Renal cortex interstitium (tissue), 15 donors: ENCODE measurements at places on chromosomes 7 and 10. TPM values are rescaled to one million over a fixed set of nuclear protein-coding genes. Genes with fewer than 3 reads are reported as not detected.

The ENTPD1 gene
- polyA plus RNA-seq = 18.1 TPM

The GLRX3 gene
- 88.1 TPM for polyA plus RNA-seq

The AGR2 gene
- polyA plus RNA-seq = 59.1 TPM

The POU6F2 gene
- polyA plus RNA-seq = 0.35 TPM

The TMEM225B gene
- 2.0 TPM for polyA plus RNA-seq

The PRTFDC1 gene
- 41.3 TPM for polyA plus RNA-seq

DNA sequence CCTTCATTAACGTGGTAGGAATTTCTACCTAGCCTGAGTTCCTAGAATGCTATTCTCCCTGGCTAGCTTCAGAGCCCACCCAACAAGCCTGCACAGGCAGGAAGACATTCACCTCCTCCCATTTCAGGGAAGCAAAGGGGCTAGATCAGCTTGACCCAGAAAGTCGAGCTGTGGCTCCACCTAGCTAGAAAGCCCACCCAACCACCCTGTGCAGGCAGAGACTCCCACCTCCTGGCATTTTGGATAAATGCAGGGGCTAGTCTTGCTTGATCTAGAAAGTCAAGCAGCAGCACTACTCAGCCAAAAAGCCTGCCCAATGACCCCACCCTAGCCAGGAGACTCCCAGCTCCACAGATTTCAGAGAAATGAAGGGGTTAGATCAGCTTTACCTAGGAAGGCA, 479.5 kb downstream of the SDK1 start:
- no peak for DNase-seq

DNA sequence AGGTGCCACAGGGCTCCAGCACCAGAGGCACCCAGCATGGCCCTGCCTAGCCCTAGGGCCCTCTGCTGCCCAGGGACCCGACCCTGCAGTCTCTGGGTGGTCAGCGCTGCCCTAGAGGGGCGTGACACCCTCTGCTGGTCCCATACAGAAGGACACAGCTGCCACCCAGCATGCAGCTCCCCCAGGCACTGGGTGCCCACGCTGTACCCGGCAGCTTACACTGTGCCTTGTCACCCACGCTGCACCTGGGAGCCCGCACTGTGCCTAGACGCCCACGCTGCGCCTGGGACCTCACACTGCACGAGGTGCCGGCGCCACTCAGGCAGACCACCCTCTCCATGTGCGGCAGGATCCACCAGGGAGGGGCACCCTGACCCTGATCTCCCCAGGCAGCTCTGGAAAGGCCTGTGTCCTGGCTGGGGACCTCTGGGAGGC, 55.2 kb downstream of the PWWP2B start:
- DNase-seq = no peak

DNA sequence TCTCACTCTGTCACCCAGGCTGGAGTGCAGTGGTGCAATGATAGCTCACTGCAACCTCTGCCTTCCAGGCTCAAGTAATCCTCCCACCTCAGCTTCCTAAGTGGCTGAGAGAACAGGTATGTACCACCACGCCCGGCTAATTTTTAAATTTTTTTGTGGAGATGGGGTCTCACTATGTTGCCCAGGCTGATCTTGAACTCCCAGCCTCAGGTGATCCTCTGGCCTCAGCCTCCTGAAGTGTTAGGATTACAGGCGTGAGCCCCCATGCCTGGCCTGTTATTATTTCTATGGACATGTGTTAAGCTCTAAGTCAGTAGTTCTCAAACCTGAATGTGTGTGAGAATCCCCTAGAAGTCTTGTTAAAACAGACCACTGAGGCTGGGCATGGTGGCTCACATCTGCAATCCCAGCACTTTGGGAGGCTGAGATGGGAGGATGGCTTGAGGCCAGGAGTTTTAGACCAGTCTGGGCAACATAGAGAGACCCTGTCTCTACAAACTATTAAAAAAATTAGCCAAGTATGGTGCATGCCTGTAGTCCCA, 24.5 kb downstream of the TMEM270 start:
- no peak for DNase-seq

DNA sequence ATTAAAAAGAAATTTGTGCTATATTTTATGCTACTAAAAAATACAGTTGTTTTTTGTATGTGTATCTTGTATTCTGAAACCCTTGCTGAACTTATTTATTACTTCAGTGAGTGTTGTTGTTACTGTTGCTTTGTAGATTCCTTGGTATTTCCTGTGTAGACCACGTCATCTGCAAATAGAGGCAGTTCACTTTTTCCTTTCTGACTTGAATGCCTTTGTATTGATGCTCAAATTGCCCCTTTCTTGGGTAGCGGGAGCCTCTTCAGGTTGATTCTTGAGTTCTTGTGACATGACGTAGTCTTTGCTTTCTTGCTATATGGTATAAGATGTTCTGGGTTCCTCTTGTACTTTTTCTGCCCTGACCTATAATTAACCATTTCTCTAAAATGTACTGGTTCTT, 504.1 kb downstream of the SDK1 start:
- no peak for DNase-seq

DNA sequence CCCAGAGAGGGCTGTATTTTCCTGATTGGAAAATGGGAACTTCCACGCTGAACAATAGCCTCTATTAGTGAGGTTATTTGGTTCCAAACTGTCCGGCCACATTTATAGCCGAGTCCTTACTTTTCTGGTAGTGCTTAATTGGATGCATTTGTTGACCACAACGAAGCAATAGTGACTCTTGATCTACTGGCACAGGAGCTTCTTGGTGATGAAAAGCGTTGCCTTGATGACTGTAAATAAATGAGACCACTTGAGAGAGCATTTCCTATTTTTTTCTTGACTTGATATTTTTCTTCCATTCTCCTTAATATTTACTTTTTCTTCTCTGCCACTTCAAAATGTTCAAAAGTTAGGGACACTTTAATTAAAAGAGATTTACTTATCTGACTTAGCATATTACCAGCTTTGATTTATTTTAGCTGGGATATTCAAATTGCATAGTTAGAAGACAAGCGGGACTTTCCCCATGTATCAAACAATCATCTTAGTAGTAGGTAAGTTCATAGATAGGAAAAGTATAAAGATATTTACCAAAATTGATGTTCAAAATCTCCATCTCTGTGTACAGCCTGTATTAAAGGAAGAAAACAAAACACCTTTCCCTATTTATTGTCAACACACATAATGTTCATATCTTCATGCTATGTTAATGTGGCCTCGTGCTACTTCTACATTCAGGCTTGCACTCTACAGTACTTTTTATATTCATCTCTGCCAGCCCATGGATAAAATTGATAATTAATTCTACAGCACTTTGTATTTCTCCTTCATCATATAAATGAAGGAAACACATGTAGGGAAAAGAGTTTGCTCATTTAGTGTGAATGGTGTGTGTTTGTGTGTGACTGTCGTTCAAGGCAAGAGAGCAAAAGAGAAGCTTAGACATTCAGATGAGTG, 5.1 kb upstream of the SP8 start:
- DNase-seq = no peak

- no peak for DNase-seq
Observed at GRCh38 chr10:100736809-100737354, 8.5 kb upstream of the PAX2 start.

DNA sequence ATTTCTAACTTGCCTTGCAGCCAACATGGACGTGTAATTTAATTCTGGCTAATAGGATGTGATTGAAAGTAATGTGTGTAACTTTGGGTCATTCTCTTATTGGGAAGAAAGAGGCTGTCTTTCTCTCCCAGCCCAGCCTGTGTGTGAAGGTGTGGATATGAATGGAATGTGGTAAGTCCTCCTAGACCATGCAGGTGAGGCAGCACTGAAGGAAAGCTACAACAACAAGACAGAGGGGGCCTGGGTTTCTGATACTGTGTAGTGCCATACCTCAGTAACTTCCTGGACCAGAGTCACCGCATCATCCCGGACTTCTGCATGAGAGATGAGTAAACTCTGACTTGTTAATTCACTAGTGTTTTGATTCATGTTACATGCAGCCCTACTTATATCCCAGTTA, 237.0 kb downstream of the EXOC4 start:
- no peak for DNase-seq

GRCh38 chr7:126700807-126701604, 551.7 kb downstream of the GRM8 start:
- peak; percentile 17 for DNase-seq

DNA sequence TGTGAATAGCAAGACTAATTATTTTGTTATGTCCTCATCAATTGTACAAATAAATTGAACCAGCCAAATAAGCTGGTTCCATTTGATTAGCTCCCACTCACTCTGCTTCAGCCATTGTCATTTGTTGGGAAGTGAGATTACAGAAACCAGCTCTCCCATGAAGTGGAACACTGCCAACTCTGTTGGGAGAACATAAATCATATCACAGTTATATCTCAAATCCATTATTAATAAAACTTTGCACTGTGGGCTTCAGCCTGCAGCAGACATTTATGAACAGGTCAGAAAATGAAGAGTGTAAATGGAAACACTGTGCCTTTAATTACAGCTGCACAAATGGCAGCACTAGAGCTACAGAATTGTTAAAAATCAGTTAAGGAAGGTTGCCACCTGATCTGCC, 46.7 kb upstream of the TEX47 start:
- no peak for DNase-seq

DNA sequence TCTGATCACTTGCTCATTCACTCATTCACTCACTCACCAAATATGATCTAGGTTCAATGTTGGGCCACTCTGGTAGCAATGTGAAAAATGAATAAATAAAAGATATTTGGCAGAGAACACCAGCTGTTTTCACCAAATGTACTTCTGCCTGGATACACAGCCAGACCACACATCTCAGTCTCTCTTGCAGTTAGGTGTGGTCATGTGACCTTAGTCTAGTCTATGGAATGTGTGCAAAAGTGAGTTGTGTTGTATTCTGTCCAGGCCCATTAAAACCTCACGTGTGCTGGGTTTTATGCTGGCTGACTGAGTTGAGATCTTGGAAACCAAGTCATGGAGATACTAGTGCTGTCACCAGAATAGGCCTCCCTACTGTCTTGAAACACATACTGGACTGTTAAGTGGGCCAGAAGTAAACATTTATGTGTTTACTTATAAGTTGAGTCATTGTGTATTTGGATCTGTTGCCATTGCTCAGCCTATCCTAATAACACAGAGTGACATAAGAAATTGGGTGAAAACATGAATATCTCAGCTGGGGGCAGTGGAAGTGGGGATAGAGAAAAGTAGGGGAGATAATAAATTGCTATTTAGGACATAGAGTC, 145.5 kb downstream of the PTEN start:
- no peak for DNase-seq

GRCh38 chr7:154837622-154838021, 165.3 kb downstream of the PAXIP1 start:
- DNase-seq = no peak

- DNase-seq = no peak
Observed at GRCh38 chr7:144649120-144649519, 186.7 kb downstream of the TPK1 start.

DNA sequence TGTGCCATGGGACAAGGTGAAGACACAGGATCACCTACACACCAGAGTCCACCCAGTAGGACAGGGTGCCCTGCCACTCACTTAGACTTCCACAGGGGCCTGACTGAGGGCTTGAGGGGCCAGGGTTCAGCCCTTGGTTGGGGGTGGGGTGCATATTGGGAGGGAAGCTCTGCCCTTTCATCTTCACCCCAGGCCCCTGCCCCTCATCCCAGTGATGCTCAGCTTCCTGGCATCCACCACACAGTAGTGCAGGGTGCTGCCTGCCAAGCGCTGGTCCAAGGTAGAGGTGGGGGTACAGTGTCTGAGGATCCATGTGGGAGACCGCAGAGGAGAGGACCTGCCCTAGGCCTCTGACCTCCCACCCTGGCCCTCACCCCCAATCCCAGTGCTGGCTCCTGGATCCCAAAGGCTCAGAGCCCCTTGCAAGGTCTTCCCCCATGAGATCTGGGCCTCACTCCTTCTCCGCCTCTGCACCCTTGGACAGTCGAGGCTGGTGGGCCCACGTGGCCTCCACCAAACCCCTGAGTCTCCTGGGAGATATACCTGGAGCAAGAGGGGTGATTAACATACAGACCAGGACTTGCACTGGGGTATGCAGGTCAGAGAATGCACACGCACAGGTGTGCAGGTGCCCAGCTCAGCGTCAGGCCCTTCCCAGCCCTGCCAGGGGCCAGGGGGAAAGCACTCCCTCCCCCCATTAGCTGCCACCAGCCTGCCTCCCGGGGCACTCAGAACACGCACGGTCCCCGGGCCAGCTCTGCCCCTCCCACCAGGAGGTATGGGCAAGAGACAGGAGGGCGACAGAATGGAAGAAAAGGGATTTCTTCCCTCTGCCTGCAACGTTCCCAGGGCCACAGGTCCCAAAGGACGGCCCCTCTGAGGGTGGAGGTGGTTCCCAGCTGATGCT, 8.6 kb upstream of the IRF5 start:
- DNase-seq = no peak

DNA sequence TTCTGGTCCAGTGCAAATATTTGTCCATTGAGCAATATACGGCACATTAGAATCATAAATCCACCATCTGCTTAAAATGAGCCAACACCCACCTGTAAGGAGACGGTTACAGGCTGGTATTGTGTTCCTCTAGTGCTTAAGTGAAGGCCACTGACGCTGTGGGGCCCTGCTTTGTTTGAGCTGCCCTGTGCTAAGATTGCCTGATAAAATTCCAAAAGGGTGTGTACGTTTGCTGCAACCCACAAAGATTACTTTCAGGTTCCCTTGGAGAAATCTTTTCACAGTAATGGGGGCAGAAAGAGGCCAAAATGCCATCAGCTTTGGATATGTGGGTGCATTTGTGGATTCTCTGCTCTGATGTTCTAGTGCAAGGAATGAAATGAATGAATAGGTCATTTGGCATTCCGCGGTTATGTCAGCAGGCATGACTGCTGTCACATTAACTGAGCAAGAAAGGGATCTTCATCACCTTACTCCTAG, 34.4 kb downstream of the AGR3 start:
- DNase-seq = no peak

- no peak for DNase-seq
Observed at GRCh38 chr10:11286261-11286852, 268.7 kb downstream of the CELF2 start.
